ENCODE measurements at places on chromosomes 2 and 18.

DNA sequence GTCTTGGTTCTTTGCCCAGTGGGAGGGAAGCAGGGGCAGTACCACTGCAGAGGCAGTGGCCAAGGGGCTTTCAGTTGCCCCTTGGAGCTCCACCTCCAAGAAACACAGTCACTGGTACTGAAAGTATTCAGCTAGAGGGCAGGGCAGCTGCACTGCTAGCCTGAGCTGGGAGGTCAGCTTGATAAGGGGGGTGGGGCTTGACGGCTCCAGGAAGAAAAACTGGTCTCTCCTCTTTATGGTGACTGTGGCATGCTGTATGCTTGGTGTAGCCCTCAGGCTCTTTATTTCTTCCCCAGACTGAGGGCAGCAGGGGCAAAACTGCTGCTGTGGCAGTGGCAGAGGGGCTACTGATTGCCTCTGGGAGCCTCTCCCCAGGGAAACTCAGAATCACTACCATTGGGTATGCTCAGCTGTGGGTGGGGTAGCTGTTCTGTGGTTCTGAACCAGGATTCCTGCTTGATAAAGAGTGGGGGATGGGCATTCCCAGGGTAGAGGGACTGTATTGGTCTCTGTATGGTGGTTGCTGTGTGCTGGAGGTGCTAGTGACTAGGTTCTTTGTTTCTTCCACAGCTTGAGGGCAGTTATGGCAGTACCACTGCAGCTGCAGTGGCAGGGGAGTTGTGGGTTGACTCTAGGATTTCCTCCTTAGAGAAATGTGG is 134.6 kb upstream of the SCN7A start:
- no peak for DNase-seq

- DNase-seq, result no peak
These were observed 8.0 kb upstream of the CYP27C1 start for GRCh38 chr2:127228102-127228501.

- no peak for DNase-seq
These were observed at the start of gene CCBE1 for GRCh38 chr18:59697236-59697932. TSS of gene CCBE1 (minus strand) at chr18:59697423.

GRCh38 chr2:54763636-54764291 is 40.3 kb downstream of the EML6 start:
- DNase-seq, result no peak

DNA sequence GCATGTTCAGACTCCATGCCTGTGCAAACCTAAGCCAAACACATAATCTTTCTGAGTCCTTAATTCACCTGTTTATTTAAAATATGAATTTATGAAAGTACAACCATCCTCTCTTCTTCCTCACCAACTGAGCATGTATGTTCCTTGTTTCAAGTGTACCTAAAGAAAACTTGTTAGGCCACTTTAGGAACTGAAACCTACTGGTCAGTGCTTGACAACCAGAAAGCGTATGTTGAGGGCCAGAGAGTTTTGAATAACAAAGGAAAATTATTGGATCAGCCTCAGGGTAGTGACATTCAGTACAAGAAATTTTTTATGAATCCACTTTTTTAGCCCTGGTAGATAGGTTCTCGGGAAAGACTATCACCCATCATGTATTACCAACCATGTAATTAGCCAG is 847.6 kb upstream of the CELF4 start:
- no peak for DNase-seq

GRCh38 chr2:47905386-47906156 is 727 bp downstream of the FBXO11 start:
- DNase-seq, result peak; percentile 28

DNA sequence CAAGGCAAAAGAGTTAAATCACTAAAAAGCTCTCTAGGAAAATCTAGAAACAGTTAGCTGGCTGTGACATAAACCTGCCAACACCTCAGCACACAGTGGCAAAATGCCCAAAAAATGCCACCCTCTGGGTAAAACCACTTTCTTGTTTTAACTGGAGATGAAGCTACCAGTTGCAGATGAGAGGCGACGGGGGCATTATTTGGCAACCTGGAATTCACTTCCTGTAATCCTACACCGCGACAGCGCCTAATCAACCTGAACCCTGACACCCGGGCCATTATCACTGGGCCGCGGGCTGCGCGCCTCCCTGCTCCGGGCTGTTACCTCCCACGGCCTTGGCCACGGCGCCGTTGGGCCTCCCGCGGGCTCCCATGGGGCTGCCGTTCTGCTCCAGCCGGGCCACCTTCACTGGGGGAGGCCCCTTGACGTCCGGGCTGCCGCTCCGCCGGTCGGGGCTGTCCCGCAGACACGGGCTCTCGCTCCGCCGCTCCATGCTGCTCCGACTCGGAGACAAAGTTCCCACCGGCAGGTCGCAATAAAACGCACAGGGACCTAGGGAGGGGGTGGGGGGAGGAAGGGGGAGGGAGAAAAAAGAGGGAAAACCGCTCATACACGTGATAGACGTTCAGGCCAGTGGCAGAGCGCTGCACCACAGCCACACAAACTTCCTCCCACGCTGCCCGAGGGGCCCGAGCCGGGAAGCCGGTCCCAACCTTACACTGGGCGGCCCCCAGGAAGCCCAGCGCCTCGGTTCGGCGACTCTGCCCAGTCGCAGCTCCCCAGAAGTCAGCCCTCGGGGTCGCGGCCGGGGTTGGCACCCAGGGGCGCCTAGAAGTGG is 2.0 kb downstream of the SATB2 start:
- DNase-seq, result no peak

GRCh38 chr2:37555457-37555856 is 116.0 kb downstream of the CDC42EP3 start:
- no peak for DNase-seq
